Right renal cortex interstitium (tissue), 3 donors: ENCODE measurements at places on chromosomes 1 and 21. TPM values are rescaled to one million over a fixed set of nuclear protein-coding genes. Genes with fewer than 3 reads are reported as not detected.

Gene DIO1
- polyA plus RNA-seq: 12.2 TPM

Gene UBL4B
- polyA plus RNA-seq: not detected

Gene HHAT
- 16.3 TPM for polyA plus RNA-seq

Gene WDR4
- polyA plus RNA-seq: 10.0 TPM

Gene FRRS1
- 9.0 TPM for polyA plus RNA-seq

- DNase-seq: no peak
Observed at GRCh38 chr1:17184822-17185484, 20.0 kb upstream of the PADI1 start.

GRCh38 chr1:111704776-111705175 lies 34.4 kb downstream of the INKA2 start:
- no peak for DNase-seq

DNA sequence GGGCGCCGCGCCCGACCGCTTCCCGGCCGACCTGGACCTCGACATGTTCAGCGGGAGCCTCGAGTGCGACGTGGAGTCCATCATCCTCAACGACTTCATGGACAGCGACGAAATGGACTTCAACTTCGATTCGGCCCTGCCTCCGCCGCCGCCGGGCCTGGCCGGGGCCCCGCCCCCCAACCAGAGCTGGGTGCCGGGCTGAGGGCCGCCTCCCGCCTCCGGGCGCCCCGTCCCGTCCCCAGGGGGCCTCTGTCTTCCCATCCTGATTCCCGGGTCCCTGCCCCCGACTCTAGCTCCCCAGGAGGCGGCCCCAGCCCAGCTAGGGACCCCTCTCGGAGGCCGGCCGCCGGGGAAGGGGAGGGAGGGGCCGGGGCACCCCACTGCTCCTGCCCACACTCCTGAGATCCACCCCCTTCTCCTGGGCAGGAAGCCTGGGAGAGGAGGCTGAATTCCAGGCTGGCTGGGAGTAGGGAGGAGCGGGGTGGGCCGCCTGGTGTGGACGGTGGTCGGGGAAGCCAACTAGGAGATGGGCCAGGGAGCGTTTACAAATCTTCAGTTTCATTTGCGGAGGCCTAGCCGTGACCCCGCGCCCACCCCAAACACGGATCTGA lies 21.4 kb downstream of the FOXO6 start:
- no peak for DNase-seq

DNA sequence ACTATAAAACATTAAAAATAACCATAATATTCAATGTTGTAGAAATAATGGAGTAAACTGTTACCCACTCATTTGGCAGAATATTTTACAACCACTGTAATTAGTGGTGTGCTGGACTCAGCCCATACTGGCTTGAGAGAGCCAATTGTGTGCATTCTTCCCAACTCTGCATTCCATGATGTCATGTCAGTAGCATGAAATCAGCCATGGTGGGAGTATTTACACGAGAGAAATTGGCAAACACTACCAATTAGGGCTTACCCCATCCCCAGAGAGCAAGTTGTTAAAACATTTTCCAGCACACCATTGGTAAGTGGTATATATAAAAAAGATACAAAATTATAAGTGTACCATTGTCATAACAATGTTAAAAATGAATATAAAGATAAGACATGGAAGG lies 19.1 kb upstream of the QSOX1 start:
- DNase-seq: no peak

DNA sequence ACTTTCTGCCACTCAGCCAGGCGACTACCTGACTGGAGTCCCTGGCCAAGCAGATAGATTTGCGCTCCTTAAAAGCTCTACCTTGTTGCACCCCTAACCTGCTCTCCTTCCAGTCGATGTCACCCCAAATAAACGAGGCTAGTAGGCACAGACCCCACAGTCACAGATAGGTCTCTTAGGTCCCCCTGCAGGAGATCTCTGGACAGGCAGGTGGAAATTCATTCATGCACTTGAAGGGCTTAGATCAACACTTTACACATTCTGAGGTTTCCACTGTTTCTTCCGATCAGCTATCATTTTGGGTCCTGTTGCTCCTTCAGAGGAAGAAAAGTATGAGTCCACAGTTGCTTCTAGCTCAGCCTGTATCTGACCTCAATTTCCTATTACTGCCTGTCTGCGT lies 272.6 kb upstream of the FMN2 start:
- no peak for DNase-seq

- DNase-seq: no peak
Observed at GRCh38 chr1:119141660-119142059, 1.2 kb upstream of the WARS2 start.

GRCh38 chr1:173267453-173267945 lies 60.4 kb upstream of the TNFSF4 start:
- no peak for DNase-seq

- DNase-seq: no peak
Observed at GRCh38 chr1:20413136-20413775, 72.8 kb downstream of the CAMK2N1 start.

GRCh38 chr1:15937706-15938168 lies 38.2 kb downstream of the ZBTB17 start:
- no peak for DNase-seq

- no peak for DNase-seq
Observed at GRCh38 chr1:168084396-168085231, 52.1 kb downstream of the GPR161 start.
